ENCODE measurements at places on chromosomes 3 and 15.

- DNase-seq, result no peak
Observed at GRCh38 chr3:160376681-160377080, 22.3 kb downstream of the IFT80 start.

GRCh38 chr3:126544596-126545281 is 14.0 kb downstream of the C3orf22 start:
- no peak for DNase-seq

DNA sequence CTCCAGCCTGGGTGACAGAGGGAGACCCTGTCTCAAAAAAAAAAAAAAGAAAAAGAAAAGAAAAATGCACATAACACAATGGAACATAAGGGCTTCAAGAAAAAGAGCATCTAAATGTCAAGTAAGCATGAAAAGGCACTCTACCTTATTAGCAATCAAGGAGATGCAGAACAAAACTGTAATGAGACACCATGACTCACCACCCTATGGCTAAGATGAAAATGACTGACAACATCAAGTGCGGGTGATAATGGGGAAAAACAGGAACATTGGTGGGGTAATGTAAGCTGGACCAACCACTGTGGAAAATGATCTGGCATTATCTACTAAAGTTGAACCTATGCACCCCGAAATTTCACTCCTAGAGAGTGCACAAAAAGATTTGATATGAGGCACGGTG is 19.6 kb upstream of the NSMCE3 start:
- no peak for DNase-seq

GRCh38 chr15:35000511-35000910 is 12.4 kb upstream of the ZNF770 start:
- no peak for DNase-seq

- DNase-seq, result no peak
Observed at GRCh38 chr15:94383706-94384105, 152.3 kb downstream of the MCTP2 start.

- no peak for DNase-seq
Observed at GRCh38 chr3:115478359-115478758, 145.0 kb upstream of the GAP43 start.

DNA sequence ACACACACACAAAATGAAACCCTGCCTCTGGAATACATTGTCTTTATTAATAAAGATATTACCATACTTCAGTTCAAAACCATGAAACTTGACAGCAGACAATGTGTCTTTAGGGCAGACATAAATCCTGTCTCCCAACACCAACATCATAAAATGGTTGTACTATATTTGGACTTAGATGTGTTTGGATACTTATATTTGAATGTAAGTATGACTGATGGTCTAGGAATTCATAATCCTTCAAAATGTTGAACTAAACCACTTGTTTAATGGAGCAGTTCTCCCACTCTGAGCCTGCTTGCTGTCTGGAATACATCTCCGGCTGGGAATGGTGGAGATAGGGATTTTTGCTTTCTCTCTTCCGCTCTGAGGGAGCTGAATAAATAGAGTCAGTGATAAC is 10.6 kb downstream of the FBN1 start:
- DNase-seq, result no peak

DNA sequence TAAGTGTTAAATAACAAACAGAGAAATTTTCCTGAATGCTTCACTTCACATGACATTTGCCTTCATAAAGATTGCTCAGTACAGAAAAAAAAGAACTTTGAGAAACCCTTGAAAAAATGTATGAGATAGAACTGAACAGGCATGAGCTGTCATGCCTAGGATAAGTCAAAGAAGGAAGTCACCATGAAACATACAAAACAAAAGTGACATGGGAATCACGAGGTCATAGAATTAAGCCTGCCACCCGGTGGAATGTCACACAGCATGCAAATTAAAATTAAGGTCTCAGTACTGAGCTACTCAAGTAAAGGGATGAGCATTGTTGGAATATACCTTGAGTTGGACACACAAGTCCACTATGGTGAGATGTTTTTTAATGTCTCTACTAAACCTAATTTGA is 652.5 kb upstream of the NECTIN3 start:
- no peak for DNase-seq
